ENCODE measurements at places on chromosomes 1 and 21.

DNA sequence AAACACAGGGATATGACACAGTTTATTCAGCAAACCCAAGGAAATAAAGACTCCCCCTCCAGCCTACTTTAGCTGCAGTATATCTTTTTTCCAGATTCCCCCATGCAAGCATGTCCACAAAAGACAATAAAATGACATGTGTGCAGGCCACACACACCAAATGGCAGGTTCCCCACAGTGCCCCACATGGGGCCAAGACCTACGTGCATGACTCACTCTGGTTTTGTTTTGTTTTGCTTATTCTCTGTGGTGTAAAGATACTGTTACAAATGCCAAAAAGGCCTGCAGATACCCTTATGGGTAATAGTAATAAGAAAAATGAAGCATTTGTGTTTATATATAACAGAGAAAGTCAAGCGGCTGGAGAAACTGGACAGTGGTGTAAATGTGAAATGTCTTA lies 71.6 kb downstream of the RD3 start:
- peak; percentile 65 for DNase-seq

DNA sequence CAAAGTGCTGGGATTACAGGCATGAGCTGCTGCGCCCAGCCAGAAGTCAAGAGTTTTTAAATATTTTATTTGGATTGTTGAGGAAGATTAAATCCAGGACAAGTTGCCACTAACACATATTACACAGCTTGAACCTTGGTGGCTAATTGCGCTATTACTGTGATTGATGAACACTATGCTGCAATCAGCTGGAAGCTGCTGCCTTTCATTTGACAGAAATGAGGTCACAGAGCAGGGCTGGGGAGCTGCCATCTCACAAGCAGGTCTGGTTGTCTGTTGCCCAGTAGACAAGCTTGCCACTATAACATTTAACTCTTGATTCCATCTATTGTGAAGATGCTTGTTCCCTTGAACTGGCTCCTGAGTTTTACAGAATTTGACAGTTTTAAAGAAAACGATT lies 37.4 kb upstream of the NRDC start:
- no peak for DNase-seq

DNA sequence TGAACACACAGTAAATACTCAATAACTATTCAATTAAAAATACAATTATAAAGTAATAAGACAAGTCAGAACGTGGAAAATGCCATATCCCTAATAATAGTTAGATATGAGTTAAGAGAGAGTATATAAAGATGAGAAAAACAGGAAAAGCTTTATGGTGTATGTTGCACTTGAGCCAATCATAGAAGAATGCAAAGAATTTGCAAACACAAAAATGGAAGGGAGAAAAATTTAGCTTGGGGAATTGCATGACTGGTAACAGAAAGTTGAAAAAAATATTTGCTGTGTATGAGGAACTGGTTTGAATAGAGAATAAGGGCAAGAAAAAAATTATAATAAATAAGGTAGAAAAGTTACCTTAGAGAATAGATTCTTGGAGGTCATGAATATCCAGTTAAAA lies 739.6 kb upstream of the CXADR start:
- DNase-seq, result no peak

DNA sequence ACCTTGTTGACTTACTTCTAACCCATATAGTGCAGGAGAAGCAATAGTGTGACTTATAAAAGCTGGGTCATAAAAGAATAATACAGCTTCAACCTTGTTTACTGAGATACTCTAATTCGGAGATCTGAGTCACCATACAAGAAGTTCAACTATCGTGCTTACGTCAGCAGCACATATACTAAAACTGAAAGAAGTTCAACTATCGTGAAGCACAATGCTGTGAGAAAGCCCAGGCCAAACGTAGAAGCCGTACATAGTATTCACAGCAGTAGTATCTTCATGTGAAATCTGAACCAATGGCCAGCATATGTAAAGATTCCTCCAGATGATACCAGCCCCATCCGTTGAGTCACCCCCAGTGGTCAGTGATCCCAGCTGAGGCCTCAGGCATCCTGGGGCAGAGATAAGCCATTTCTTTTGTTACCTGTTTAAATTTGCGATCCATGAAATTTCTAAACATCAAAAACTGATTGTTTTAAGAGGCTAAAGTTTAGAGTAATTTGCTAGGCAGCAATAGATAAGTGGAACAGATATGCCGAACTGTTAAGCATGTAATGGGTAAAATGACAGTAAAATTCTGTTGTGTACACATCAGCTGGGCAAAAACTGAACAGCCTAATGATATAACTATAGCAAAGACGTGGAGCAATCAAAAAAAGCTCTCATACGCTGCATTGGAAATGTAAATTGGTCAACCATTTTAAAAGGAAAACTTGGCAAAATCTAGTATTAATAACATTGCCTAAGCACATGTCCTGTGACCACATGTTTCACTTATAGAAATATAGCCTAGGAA lies 53.9 kb upstream of the SAMD13 start:
- DNase-seq, result peak; percentile 48

GRCh38 chr1:38194472-38194871 lies 147.9 kb upstream of the POU3F1 start:
- no peak for DNase-seq

- DNase-seq, result no peak
These were observed 118.7 kb downstream of the IER5 start for GRCh38 chr1:181206979-181207790.

GRCh38 chr1:94143173-94143808 lies 22.3 kb upstream of the ABCA4 start:
- no peak for DNase-seq

- peak; percentile 15 for DNase-seq
These were observed 83.9 kb upstream of the GJB5 start for GRCh38 chr1:34670982-34671381.

- no peak for DNase-seq
These were observed 162.0 kb upstream of the C1orf174 start for GRCh38 chr1:4062041-4062440.

GRCh38 chr1:237011432-237011831 lies 7.2 kb upstream of the MT1HL1 start:
- no peak for DNase-seq

- no peak for DNase-seq
These were observed 52.4 kb downstream of the PHC2 start for GRCh38 chr1:33378524-33378923.

- no peak for DNase-seq
These were observed 1762.1 kb downstream of the BRINP3 start for GRCh38 chr1:188715566-188715965.

DNA sequence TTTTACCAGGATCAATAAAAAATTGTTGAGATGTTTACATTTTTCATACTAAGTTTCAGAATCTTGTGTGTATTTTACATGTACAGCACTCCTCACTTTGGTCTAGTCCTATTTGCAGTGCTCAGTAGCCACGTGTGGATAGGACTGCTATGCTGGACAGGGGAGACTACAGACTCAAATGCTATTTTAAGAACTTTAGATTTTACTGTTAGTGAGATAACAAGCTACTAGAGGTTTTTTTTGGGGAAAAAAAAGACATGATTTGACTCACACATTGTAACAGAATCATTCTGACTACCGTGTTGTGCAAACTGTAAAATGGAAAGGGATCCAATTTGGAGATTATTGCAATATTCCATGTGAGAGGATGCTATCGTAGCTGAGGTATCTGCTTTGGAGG lies 418.9 kb upstream of the PRMT6 start:
- no peak for DNase-seq

- DNase-seq, result no peak
These were observed 103.5 kb upstream of the ZBTB40 start for GRCh38 chr1:22347854-22348760.

- DNase-seq, result no peak
These were observed 33.0 kb upstream of the MTF1 start for GRCh38 chr1:37892151-37893047.

DNA sequence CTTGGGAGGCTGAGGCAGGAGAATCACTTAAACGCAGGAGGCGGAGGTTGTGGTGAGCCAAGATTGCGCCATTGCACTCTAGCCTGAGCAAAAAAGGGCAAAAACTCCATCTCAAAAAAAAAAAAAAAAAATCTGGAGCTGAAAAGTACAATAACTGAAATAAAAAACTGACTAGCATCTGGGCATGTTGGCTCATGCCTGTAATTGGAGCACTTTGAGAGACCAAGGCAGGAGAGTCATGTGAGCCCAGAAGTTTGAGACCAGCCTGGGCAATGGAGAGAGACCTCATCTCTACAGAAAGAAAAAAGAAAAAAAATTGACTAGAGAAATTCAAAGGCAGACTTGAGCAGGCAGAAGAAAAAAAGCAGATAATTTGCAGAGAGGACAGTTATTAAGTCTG lies 18.1 kb downstream of the CLDN19 start:
- no peak for DNase-seq

DNA sequence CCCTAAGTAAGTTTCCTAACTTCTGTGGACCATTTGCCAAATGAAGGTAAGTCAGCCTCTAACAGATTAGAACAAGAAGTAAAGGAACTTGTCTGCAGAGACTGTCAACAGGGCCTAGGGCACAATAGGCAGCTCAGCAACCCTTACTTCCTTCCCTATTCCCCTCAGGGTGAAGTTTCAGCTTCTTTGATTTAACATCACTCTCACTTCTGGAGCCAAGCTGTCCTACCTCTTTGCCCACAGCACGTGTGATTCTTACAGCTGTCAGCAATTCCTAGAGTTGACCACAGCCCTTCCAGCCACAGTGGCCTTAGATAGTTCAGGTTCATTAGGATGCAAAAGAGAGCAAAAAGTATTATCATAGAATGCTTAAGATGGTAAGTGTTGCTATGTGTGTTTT lies 7.6 kb upstream of the EIF4G3 start:
- DNase-seq, result no peak

DNA sequence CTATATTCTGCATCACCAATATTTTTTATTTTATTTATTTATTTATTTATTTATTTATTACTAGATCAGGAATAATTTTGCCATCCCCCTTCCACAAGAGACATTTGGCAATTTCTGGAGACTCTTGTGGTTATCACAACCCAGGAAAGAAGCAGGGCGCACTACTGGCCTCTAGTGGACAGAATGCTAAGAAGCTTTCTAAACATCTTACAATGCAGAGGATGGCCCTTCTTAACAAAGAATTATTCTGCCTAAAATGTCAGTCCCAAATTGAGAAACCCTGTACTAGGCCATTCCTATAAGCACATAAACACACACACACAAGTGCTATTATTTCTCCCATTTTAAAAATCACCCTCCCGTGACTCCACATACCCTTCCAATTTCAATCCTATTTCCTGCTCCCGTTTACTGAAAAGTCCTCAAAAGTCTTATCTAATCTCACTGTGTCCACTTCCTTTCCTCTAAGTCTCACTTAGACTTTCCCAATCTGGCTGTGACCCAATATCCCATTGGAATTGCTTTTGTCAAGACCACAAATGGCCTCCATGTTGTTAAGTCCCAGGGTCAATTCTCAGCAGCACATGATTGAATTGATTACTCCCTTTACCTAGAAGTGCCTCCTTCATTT lies 43.7 kb upstream of the RNF11 start:
- peak; percentile 65 for DNase-seq

DNA sequence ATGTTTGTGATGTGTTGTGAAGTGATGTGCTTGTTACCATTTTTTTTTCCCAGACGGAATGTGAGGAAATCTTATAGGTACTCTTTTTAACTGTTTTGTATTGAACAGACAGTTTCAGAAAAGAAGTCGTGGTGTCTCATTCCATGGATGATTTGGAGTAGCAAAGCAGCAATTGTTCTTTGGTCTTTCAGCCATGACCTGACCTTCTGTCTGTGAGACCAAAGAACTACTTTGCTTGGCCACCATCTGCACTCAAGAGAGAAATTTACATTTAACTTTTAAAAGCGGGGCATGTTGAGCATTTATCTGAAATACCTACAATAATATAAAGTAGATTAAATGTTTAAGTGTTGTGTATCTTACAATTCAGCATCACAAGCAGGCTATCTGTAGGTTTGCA lies 90.2 kb downstream of the SDCCAG8 start:
- no peak for DNase-seq

- DNase-seq, result no peak
These were observed 467 bp downstream of the THRAP3 start for GRCh38 chr1:36224537-36225282.

GRCh38 chr1:240804475-240804874 lies 192.5 kb upstream of the GREM2 start:
- DNase-seq, result no peak

- DNase-seq, result no peak
These were observed 12.5 kb downstream of the SMIM12 start for GRCh38 chr1:34847094-34847493.

DNA sequence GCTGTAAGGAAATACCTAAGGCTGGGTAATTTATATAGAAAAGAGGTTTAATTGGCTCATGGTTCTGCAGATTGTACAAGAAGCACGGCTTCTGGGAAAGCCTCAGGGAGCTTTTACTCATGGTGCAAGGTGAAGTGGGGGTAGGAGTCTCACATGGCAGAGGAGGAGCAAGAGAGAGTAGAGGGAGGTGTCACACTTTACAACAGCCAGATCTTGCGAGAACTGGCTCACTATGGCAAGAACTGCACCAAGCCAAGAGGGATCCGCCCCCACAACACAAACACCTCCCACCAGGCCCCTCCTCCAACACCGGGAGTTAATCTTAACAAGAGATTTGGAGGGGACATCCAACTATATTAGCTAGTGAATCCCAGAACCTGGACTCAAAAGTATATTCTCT lies 135.4 kb upstream of the SOD1 start:
- DNase-seq, result no peak

DNA sequence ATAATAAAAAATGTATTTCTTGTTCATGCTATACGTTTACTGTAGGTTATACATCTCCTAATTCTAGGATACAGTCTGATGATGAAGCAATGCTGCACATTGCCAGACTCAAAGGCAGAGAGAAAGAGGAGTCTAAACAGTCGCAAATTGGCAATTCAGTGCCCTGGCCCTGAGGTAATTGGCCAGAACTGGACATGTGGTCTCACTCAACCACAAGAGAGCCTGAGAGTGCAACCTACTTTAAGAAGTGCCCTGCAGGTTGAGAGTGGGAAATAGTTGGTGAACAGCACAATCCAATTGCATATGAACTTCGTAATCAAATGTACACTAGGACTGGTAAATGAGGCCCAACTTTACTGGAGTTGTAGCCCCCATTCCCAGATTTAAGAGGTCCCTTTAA lies 5.0 kb upstream of the SLC35A3 start:
- no peak for DNase-seq

DNA sequence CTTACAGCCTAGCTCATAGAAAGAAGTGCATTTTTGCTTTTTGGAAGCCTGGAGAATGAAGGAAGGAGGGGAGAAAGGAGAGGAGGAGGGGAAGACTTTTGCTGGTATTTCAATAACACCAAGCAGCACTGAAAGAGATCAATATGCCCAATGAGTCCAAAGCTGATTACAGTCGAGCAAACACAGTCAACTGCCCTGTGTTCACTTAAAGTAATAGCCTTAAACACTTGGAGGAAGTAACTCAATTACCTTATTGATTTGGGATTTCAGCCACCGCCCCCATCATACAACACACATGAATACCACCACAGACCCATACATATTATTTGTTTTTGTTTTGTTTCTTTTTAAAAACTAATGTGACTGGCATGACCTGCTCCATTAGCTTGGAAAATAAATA lies 23.3 kb upstream of the RXRG start:
- DNase-seq, result no peak

- no peak for DNase-seq
These were observed 60.3 kb upstream of the CCDC190 start for GRCh38 chr1:162921311-162921710.
